ENCODE measurements at places on chromosomes 6 and 20.

- H3K4me3 ChIP-seq, result no peak overlapping the region
- DNase-seq, result no peak
- no peak overlapping the region for H3K27ac ChIP-seq
- peaks cover 9% of the 10 kb centered on the region for H3K4me1 ChIP-seq
- peaks cover 35% of the 10 kb centered on the region for H3K27me3 ChIP-seq
Measured at GRCh38 chr20:58623579-58624473, 27.3 kb upstream of the STX16 start.

- no peak overlapping the region for H3K4me3 ChIP-seq
- H3K36me3 ChIP-seq, result peaks cover 25% of the 10 kb centered on the region
- DNase-seq, result no peak
Measured at GRCh38 chr6:35359346-35359743, 17.0 kb downstream of the PPARD start.

DNA sequence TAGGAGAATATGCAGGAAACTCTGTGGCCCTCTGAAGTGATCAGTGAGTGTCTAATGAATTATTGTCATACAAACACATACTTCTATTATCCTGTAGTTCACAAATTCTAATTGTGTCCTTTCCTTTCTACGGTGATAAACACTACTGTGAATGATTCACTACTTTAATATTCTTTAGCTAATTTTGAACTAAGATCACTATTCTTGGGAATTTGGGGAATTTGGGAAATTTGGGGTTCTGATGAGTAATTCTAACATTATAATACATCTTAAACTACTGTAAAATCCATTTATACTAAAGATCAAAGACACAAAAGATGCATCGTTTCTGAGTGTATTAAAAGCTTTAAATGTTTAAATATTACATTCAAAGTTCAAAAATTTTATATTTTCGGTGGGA is 1287.2 kb upstream of the CITED2 start:
- H3K4me1 ChIP-seq, result peaks cover 14% of the 10 kb centered on the region
- H3K4me3 ChIP-seq, result no peak overlapping the region
- H3K27me3 ChIP-seq, result no peaks in the 10 kb centered on the region
- DNase-seq, result no peak
- no peak overlapping the region for H3K27ac ChIP-seq

- no peak overlapping the region for H3K4me3 ChIP-seq
- no peak overlapping the region for H3K27ac ChIP-seq
- peaks cover 69% of the 10 kb centered on the region for H3K36me3 ChIP-seq
- H3K27me3 ChIP-seq, result no peaks in the 10 kb centered on the region
Measured at GRCh38 chr6:118494091-118494490, 54.0 kb upstream of the PLN start.

DNA sequence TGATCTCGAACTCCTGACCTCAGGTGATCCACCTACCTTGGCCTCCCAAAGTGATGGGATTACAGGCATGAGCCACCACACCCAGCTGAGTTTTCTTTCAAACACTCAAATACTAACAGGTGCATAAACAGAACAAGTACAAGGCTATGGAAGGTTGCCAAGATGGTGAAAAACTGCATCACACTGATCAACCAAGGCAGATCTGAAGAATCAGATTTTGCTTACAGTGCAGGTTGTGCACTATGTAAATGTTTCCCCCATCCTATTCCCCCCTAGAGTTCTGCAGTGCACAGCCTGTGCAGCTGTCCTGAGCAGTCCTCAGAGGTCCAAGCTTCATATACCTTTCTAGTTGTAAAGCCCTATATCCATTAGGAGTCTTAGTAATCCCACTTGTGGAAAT is 73.0 kb downstream of the GFRA4 start:
- H3K4me3 ChIP-seq, result no peak overlapping the region
- peaks cover 73% of the 10 kb centered on the region for H3K36me3 ChIP-seq
- H3K4me1 ChIP-seq, result no peaks in the 10 kb centered on the region
- DNase-seq, result no peak

DNA sequence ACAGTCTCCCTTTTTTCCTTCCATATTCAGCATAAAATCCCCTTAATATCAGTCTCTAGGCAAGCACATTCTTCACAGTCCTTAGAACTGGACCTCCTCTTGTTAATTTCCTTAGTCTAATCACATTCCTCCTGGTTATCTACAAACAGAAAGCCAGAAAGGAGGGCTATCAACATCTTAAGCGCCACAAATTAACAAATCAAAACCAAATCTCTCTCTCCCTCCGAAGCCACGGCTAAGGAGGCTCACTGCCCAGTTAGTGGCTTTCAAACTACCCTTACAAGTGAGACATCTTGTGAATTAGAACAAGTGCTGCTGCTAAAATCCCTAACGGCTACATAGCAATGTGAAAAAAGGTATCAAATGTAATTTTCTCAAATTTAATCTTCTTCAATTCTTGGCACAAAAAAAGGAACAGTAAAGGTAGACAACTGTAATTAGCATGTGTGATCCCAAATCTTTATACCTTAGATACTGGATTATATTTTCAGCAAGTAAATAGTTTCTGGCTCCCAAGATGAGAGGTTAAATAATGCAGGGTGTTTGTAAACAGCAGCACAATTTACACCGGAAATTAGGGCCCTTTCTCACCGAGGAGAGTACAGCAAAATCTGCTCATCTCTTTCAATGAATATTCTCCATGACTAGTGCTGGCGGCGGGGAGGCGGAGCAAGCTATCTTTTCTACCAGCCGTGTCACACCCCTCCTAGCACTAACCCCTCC is 1.4 kb upstream of the TRIM39 start:
- no peak for DNase-seq
- H3K4me3 ChIP-seq, result peak overlapping the region; percentile 96
- H3K27me3 ChIP-seq, result no peaks in the 10 kb centered on the region

DNA sequence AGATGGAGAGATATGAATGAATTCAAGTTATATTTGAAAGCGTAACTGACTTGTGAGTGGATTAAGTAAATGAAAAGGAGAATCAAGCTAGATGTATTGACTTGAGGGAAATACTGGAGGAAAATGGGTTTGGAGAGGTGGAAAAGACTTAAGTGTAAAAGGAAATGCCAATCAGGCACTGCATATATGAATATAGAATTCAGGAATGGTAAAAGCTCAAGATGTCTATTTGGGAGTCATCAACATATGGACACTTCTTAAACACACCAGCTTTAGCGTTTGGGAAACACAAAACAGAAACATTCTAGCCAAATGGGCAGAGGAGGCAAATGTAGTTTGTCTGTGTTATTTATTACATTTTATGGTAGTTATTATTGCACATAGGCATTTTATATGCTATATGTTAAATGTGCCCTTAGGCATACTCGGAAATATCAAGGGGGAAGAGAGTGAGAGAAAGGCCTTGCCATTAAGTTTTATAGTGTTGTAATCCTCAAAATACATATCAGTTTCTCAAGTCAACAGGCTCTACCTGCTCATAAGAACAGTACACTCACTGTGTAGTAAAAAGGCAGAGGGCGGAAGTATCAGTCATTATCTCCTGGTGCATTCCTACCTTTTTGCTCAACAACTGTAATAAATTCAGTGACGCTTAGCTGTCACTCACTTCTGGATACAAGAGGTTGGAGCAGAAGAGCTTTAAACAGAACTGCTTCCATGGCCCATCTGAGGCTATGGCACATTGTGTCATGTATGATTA is 33.7 kb upstream of the ME1 start:
- H3K36me3 ChIP-seq, result no peaks in the 10 kb centered on the region
- DNase-seq, result no peak
- H3K4me1 ChIP-seq, result no peaks in the 10 kb centered on the region
- no peaks in the 10 kb centered on the region for H3K27me3 ChIP-seq

- H3K4me1 ChIP-seq, result peaks cover 5% of the 10 kb centered on the region
- DNase-seq, result no peak
- H3K27me3 ChIP-seq, result no peaks in the 10 kb centered on the region
- no peak overlapping the region for H3K4me3 ChIP-seq
Measured at GRCh38 chr20:1526896-1527295, 30.6 kb downstream of the SIRPD start.

GRCh38 chr20:57503035-57503658 is 21.8 kb downstream of the CTCFL start:
- H3K27me3 ChIP-seq, result peaks cover 21% of the 10 kb centered on the region
- no peak overlapping the region for H3K27ac ChIP-seq
- H3K36me3 ChIP-seq, result no peaks in the 10 kb centered on the region
- H3K4me3 ChIP-seq, result peak overlapping the region; percentile 11
- peak; percentile 57 for DNase-seq

DNA sequence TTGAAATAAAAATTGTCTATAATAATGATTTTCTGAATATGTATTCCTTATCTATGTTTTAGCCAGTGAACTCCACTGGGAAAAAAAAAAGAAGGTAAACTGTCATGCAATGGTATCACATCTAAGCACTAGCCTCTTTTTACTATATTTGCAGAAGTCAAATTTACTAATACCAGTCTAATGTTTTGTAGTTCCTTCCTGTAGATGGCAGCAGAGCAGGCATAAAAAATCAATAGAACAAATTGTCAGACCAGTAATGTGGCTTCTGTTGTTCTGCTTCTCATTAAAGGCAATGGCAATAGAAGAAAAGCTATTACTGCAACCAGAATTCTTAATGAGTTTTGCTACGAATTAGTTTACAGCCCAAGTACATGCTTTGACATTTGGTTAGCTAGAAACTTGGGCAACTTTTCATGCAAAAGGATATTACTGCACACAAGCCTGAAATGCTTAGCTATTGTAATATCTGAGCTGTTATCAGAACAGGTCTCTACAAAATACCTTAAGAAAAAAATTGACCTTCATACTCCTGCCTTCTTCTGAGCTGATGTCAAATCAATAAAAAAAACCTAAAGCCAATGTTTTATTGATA is 476.9 kb downstream of the KHDRBS2 start:
- H3K4me3 ChIP-seq, result no peak overlapping the region
- peaks cover 1% of the 10 kb centered on the region for H3K4me1 ChIP-seq
- H3K36me3 ChIP-seq, result peaks cover 7% of the 10 kb centered on the region

DNA sequence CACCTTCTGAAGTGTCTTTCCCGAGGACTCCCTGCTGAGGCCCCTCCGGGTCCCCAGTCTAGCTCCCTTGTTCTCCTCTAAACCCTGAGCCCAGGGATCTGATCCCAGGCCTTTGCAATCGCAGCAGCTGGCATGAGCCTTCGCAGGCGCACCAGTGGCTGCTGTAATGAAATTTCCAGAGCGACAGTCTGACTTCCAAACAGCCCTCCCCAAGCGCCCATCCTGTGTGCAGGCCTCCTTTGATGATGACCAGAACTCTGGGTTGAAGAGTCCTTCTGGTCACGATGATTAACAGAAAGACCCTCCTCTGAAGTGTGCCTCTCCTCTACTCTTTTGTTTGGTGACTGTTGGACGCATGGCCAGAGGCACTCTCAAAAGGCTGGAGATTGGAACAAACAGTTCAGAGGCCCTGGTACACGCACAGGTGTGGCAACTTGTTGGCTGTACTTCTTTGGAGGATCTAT is 89.1 kb upstream of the MPC1 start:
- H3K36me3 ChIP-seq, result peaks cover 34% of the 10 kb centered on the region
- no peaks in the 10 kb centered on the region for H3K27me3 ChIP-seq
- H3K4me3 ChIP-seq, result no peak overlapping the region
- no peak for DNase-seq
- H3K27ac ChIP-seq, result no peak overlapping the region

GRCh38 chr6:139271056-139271455 is 20.7 kb downstream of the TXLNB start:
- peaks cover 13% of the 10 kb centered on the region for H3K36me3 ChIP-seq
- no peaks in the 10 kb centered on the region for H3K27me3 ChIP-seq
- H3K4me3 ChIP-seq, result peak overlapping the region; percentile 64
- H3K4me1 ChIP-seq, result peaks cover 59% of the 10 kb centered on the region
- peak overlapping the region; percentile 93 for H3K27ac ChIP-seq

Measured in stimulated activated naive B cell treated with anti-CD40 and anti-IgM and Interleukin-4, amounts not matched to agents 10 μg/mL and 1 μg/mL and 100 μg/mL, for 72 hours (primary cell).